Activated CD8-positive, alpha-beta T cell treated with anti-CD3 and anti-CD28 coated beads for 36 hours (primary cell): ENCODE measurements at places on chromosomes 12 and 14.
A peak's percentile ranks its signal among the peaks of the same experiment; 100 is the strongest.

GRCh38 chr12:45305907-45306306 is 90.0 kb downstream of the ANO6 start:
- peaks cover 14% of the 10 kb centered on the region for H3K36me3 ChIP-seq
- no peak overlapping the region for H3K27ac ChIP-seq
- H3K4me3 ChIP-seq, result no peak overlapping the region
- H3K4me1 ChIP-seq, result no peaks in the 10 kb centered on the region

DNA sequence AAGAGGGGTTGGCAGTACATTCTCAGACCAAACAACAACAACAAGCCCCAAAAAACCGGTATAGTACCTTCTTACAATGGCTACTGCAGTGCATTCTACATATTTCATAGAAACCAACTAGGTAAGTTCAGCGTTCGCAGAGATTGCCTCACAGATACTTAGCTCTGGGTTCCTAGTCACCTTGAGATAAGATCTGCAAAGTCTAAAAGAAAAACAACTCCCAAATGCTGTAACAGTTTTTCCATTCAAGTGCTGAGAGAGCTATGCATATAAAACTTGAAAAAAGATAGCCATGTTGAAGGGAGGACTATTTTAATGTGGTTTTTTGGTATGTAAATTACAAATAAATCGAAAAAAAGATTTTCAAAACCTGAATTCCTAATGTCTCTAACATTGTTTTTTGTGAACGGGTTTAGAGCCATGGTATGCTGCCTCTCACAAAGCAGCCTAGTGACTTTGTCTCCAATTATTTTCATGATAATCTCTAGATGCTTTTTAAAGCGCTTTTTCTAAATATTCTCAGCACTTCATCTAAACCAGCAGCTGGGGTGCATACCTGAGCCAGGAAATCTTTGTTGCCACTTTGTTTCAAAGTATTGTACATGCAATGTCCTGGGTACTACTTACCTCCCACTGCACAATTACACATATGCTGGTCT is 56.6 kb upstream of the CRACR2A start:
- H3K27me3 ChIP-seq, result no peaks in the 10 kb centered on the region
- H3K4me1 ChIP-seq, result peaks cover 14% of the 10 kb centered on the region
- DNase-seq, result no peak
- no peak overlapping the region for H3K4me3 ChIP-seq
- no peaks in the 10 kb centered on the region for H3K36me3 ChIP-seq
- H3K27ac ChIP-seq, result no peak overlapping the region

GRCh38 chr12:31896514-31897039 is 62.6 kb upstream of the RESF1 start:
- peak; percentile 94 for DNase-seq
- peaks cover 49% of the 10 kb centered on the region for H3K4me1 ChIP-seq
- peaks cover 68% of the 10 kb centered on the region for H3K36me3 ChIP-seq
- H3K27me3 ChIP-seq, result no peaks in the 10 kb centered on the region
- peak overlapping the region; percentile 43 for H3K4me3 ChIP-seq

DNA sequence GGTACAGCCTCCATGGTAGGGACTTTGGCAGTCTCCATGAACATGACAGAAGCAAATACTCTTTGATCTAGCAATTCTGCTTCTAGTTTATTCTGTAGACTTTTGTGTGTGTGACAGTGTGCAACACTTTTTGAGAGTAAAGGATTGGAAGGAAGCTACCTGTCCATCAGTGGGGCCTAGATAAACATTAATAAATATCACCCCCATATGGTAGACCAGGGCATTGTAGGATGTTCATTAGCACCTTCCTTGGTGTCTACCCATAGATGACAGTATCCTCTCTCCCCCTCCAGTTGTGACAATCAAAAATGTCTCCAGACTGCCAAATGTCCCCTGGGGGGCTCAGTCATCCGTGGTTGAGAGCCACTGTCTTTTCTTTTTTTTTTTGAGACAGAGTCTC is 10.8 kb downstream of the SNRNP35 start:
- H3K4me3 ChIP-seq, result no peak overlapping the region
- DNase-seq, result no peak
- peaks cover 12% of the 10 kb centered on the region for H3K4me1 ChIP-seq

DNA sequence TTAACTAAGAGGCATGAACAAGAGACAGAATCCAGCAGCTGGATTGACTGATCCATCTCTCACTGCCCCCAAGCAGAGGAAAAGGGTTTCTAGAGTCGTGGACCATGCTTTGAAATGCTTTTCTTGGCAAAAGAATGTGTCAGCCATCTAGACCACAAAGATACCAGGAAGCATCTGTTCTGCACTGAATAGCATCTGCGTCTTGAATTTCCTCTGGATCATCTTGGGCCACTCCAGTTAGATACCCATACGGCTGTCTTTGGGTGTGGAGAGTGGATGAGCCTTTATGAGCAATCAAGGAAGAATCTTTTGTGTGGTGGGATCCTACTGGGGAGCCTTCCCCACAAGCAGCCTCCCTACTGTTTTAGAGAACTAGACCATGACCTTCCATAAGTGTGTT is 16.0 kb upstream of the RFX4 start:
- no peak for DNase-seq
- no peak overlapping the region for H3K27ac ChIP-seq
- peaks cover 1% of the 10 kb centered on the region for H3K36me3 ChIP-seq

DNA sequence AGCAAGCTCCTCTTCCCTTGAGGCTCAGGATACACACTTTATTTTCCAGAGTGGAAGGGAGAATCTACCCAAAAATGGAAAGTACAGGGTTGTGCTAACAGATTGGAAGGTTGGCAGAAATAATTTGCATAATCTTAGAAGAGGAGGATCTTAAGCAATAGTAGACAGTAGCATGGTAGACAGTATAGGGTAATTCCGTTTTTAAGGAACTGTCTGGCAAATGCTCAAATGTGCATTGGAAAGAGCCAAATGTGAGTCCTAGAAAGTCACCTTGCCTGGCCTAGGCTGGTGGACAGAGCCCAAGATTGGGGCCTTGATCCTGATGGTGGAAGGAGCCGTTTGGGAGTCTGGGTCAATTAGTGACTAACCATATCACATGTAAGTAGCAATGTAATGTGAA is 13.1 kb upstream of the CARMIL3 start:
- no peaks in the 10 kb centered on the region for H3K36me3 ChIP-seq
- DNase-seq, result no peak
- H3K27me3 ChIP-seq, result no peaks in the 10 kb centered on the region
- no peak overlapping the region for H3K27ac ChIP-seq
- no peak overlapping the region for H3K4me3 ChIP-seq
- peaks cover 9% of the 10 kb centered on the region for H3K4me1 ChIP-seq

GRCh38 chr14:91311284-91311662 is 66.8 kb upstream of the GPR68 start:
- H3K4me1 ChIP-seq, result peaks cover 69% of the 10 kb centered on the region
- H3K4me3 ChIP-seq, result peak overlapping the region; percentile 31

DNA sequence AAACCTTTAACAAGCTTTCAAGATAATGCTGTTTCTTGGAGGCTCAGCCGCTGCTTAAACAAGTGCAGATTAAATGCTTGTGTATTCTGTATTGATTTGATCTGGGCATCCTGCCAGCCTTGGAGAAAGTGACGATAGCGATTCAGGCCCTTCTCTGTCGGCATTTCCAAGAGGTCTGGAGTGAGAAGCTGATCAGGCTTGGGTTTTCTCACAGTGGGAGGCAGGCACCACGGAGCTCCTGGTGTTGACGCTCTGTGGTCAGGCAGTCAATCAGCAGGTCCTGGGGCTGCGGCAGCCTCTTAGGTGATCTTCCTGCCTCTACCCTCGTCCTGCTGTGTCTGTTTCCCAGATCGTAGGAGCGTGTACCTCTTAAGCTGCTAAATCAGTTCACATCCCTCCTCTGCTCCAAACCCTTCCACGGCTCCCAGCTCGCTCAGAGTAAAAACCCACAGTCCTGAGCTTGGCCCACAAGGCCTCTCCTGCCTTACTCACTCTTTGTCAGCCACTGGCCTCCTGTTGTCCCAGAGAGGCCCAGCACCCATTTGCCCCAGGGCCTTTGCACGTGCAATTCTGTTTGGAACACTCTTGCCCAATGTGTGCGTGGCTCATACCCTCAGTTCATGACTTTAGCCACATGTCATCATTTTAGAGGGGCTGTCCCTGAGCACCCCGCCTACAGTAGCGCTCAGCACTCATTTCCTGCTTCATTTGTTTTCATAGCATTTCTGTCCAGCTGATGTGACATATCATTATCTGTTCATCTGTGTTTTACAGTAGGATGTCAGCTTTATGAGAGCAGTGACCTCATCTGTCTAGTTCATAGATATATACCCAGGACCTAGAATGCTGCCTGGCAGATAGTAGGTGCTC is 155.4 kb downstream of the AACS start:
- DNase-seq, result peak; percentile 27
- no peak overlapping the region for H3K27ac ChIP-seq
- no peaks in the 10 kb centered on the region for H3K4me1 ChIP-seq
- H3K4me3 ChIP-seq, result no peak overlapping the region
- H3K27me3 ChIP-seq, result peaks cover 11% of the 10 kb centered on the region

DNA sequence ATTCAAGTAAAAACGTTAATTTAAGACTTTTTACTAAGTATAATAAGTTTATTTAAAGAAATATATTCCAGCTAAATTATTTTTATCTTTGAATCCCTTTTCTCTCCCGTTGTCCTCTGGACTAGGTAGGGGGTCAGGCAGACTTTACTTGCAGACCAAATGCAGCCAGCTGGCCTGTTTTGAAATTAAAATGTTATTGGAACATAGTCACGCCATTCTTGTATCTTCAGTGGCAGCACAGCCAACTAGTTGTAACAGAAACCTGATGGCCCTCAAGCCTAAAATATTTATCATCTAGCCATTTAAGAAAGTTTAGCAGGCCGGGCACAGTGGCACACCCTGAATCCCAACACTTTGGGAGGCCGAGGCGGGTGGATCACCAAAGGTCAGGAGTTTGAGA is 52.7 kb downstream of the BCAT1 start:
- H3K27ac ChIP-seq, result no peak overlapping the region
- H3K36me3 ChIP-seq, result peaks cover 15% of the 10 kb centered on the region

- peaks cover 56% of the 10 kb centered on the region for H3K27me3 ChIP-seq
- H3K36me3 ChIP-seq, result no peaks in the 10 kb centered on the region
- peak overlapping the region; percentile 44 for H3K4me3 ChIP-seq
- peaks cover 11% of the 10 kb centered on the region for H3K4me1 ChIP-seq
- peak; percentile 9 for DNase-seq
These were observed 1.6 kb downstream of the CACNA1C start for GRCh38 chr12:2054091-2055018.

GRCh38 chr14:99880651-99881420 is 87.6 kb downstream of the EML1 start:
- no peaks in the 10 kb centered on the region for H3K4me1 ChIP-seq
- no peaks in the 10 kb centered on the region for H3K36me3 ChIP-seq
- no peak overlapping the region for H3K27ac ChIP-seq

DNA sequence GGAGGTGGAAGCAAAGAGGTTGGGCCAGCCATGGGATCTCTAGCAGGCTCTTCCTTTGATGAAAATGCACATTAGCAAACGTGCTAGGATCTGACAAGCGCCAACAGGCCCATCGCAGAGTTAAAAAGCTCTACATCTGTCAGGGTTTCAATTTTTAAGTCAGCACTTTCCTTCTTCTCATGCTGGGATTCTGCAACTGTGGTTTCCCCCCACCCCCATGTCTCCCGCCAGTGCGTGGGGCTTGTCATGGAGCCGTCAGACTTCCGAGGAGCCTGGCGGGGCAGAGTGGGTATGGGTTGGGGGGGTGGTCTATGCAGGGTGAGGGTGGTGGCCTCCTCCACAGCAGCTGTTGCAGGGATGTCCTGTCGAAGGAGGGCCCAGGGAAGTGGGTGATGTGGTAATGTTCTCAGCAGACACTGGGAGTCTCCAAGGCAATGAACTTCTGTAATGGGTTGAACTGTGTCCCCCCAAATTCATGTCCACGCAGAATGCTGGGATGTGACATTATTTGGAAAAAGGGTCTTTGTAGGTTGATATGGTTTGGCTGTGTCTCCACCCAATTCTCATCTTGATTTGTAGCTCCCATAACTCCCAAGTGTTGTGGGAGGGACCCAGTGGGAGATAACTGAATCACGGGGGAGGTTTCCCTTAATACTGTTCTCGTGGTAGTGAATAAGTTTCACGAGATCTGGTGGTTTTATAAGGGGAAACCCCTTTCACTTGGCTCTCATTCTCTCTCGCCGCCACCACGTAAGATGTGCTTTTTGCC is 115.2 kb upstream of the MAP1LC3B2 start:
- H3K4me1 ChIP-seq, result peaks cover 11% of the 10 kb centered on the region
- no peak overlapping the region for H3K27ac ChIP-seq
- no peaks in the 10 kb centered on the region for H3K36me3 ChIP-seq
- H3K4me3 ChIP-seq, result no peak overlapping the region

DNA sequence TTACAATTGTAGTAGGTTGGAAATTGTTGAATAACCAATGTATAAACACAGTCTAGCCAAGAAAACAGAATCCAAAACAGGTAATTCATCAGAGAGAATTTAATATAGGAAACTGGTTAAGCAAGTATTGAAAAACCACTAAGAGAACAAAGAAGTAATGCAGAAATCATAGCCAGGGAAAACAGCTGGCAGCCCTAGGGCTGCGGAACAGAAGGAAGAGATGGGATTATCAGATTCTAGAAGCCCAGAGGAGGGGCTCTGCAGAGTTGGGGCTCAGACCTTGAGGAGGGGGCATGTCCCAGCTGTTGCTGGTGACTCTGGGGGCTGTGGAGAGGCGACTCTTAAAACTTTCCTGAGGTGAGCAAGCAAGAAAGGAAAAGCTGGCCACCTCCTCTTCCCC is 49.4 kb downstream of the CD9 start:
- H3K4me3 ChIP-seq, result no peak overlapping the region
- no peak for DNase-seq
- H3K27me3 ChIP-seq, result peaks cover 2% of the 10 kb centered on the region
- no peaks in the 10 kb centered on the region for H3K4me1 ChIP-seq

DNA sequence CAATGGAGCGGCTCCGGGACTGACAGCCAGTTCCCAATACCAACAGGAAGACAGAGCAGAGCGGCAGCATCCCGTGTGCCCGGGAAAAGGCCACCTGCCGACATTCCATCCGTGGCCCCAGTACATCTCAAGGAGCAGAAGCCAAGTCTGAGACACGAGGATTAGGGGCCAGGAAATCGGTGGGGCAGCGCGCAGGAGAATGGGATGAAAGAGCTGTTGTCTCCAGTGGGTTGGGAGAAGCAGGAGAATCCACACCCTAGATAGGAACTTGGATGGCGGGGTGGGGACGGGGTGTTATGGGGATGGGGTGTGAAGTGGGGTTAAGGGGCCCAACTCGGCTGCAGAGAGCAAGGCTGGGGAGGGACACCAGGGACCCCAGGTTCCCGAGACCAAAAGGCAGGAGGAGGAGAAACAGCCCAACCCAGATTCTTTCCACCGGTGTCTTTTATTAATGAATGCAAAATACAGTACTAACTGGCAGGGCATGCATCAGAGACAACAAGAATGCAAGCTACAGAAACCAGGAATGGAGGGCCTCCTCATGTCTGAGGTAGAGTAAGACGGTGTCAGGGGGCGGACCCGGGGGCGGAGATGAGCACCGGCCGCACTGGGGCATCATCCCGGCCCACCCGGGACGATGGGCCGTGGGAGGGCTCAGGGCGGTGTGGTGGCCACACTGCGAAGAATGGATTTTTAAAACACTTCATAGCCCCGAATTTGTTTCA is 50.3 kb downstream of the BEGAIN start:
- no peaks in the 10 kb centered on the region for H3K36me3 ChIP-seq
- H3K27me3 ChIP-seq, result no peaks in the 10 kb centered on the region
- H3K4me3 ChIP-seq, result no peak overlapping the region
- H3K27ac ChIP-seq, result no peak overlapping the region

GRCh38 chr12:53118751-53119300 is 15.5 kb downstream of the SOAT2 start:
- no peak overlapping the region for H3K27ac ChIP-seq
- H3K4me1 ChIP-seq, result no peaks in the 10 kb centered on the region
- H3K36me3 ChIP-seq, result no peaks in the 10 kb centered on the region
